Activated CD4-positive, CD25-positive, alpha-beta regulatory T cell (primary cell): ENCODE measurements at places on chromosomes 5 and 9.

DNA sequence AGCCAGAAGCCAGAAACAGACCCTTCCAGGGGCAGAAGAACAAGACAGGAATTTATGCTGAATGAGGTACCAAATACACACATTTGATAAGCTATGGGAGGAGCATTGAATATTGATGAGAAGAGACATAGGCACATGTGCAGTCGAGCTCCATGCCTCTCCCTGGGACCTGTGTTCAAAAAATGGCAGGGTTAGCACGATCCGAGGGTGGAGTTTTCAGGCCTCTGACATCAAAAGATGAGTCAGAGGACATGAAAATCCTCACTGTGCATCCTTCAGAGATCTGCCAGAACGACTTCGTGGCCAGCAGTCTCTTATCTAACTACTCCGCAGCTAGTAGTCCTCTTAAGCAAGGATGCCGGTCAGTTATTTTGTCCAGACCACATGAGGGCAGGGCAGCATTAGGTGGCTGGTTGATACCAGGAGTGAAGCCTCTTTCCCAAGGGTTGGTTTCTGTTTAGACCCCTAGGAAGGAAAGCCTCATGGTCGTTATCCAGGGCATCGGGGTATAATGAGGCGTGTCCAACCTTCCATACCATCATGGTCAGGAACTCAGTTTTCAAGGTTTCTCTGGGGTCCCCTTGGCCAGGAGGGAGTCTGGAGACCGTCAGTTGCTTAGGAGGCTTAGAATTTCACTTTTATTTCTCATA, 11.6 kb upstream of the CMBL start:
- DNase-seq: no peak

- no peak for DNase-seq
Observed at GRCh38 chr5:89399548-89399947, 516.6 kb upstream of the MEF2C start.

GRCh38 chr9:17476401-17476800, 102.5 kb upstream of the SH3GL2 start:
- no peak for DNase-seq

GRCh38 chr9:33430942-33431341, 16.5 kb downstream of the AQP3 start:
- no peak for DNase-seq
